NB4 (cell line): ENCODE measurements at places on chromosomes 16 and 17.

GRCh38 chr16:79835194-79835593 is 234.7 kb upstream of the MAF start:
- DNase-seq: no peak

- no peak for DNase-seq
Measured at GRCh38 chr17:58413684-58414083, 3.6 kb downstream of the RNF43 start.

- DNase-seq: no peak
Measured at GRCh38 chr16:19831678-19832077, 53.0 kb downstream of the GPRC5B start.

DNA sequence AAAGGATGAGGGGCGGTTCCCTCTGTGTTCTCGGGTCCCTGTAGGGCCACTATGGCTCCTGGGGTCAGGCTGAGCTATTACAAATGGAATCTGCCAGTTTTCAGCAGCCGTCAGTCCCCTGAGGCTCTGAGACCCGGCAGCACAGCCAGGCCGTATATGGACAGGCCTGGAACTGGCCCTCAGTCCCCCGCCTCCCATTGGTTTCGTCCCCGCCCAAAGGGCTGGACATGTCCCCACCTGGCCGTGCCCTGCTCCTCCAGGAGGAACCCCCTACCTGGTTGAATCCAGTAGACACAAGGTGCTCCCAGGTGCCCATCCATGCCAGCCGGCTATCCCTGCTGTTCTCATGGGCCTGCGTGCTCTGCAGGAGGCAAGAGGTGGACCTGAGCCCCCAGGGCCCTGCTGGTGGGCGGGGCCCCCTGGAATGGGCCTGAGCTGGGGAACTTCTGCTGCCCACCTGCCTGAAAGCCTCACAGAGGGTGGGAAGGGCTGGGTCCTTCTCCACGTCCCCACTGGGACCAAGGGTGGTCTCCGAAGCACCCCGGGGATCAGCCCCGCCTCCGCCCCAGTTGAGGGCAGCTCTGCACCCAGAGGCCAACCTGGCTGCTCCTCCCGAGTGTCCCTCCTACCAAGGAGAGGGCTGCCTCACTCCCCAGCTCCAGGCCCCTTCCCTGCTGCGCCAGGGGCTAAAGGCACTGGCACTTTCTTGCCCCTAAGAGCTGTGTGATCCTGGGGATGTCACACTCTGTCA is 16.8 kb downstream of the VASN start:
- no peak for DNase-seq

GRCh38 chr17:55898195-55898594 is 147.3 kb downstream of the PCTP start:
- DNase-seq: peak; percentile 90

DNA sequence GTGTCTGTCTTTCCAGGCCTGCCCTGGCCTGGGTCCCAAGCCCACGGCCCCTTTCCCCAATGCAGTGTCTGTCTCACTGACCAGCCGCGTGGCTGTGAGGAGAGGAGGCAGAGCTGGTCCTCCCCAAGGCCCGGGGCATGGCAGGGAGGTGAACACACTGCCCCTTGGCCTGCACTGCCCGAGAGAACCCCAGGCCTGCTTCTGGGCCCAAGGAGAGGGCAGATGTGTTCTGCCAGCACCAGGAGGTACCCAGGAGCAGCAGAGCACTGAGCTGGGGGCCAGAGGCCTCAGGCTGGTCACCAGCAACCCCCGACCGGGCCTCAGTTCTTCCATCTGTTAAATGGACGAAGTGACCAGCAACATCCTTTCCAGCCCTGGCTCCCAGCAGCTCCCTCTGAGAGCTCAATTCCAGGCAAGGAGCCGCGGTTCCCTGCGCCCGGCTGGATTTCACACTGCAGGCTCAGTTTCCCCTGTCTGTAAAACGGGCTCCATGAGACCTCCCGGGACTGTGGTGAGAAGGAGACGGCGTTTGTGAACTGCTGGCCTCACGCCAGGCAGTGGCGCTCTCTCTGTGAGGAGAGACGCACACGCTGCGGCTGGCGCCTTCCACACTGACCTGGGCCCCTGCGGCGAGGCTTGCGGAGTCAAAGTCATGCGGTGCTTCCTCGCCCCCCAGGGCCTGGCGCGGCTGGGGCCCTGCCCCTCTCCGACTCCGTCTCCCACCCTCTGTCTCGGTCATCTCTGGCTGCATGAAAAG is 8.1 kb upstream of the ZFPM1 start:
- peak; percentile 70 for DNase-seq

DNA sequence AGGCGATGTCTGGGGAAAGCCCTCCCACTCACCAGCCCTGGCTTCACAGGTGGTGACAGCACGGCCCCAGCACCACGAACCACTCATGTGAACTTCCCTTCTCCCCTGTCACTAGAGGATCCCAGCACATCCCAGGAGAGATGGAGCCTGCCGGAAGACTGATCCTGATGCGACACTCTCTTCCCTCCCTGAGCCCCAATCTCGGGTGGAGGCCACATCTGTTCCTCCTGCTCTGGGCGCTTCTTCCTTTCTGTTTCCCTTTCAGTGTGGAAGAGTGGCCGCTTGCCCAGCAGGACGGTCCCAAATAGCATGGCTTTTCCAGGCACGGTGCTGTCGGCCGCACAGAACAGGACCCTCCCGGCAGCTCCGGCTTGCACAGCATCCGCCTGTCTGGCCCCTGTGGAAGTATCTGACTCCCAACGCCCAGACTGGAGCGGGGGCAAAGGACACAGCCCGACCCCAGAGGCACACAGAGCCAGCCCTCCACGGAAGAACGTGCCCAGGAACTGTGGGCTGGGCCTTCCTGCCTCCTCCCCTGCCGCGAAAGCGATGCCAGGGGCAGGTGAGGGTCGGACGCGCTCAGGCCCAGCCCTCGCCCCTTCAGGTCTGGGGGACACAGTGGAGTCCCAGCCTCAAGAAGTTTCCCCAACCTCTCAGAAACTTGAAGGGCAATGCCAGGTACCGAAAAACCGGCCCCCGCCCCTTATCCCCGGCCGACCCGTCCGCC is 37.6 kb downstream of the CBFA2T3 start:
- DNase-seq: no peak

DNA sequence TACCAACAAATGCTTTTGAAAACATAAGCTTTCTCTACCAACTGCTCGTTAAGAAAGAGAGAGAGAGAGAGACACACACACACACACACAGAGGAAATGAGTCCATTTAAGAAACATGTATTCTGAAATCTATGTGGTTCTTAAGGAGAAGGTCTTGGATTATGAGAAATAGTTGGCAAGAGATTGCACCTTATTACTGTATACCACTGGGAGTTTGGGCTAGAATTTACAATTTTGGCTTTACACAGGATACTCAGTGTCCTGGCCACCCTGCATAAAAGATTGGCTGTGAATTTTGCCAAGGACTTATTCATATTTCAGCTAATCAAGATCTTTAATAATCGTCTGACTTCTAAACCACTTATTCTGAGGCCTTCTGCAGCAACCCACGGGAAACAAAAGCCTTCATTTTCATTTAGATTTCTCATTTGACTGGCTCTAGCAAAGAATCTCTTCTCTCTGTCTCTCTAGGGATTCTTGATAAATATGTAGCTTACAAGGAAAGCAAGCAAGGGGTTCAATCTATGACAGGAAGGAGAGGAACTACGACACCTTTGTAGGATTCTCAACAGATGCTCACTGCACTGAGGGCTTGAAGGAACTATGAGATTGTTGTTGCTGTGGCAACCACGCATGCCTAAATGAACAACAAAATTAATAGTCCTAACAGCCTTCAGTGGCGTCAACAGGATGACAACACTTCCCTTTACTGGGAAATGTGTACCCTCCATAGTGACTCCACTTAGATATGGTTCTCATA is 75.3 kb upstream of the GNAO1 start:
- DNase-seq: no peak

- no peak for DNase-seq
Measured at GRCh38 chr16:8251298-8251697, 339.0 kb downstream of the TMEM114 start.

DNA sequence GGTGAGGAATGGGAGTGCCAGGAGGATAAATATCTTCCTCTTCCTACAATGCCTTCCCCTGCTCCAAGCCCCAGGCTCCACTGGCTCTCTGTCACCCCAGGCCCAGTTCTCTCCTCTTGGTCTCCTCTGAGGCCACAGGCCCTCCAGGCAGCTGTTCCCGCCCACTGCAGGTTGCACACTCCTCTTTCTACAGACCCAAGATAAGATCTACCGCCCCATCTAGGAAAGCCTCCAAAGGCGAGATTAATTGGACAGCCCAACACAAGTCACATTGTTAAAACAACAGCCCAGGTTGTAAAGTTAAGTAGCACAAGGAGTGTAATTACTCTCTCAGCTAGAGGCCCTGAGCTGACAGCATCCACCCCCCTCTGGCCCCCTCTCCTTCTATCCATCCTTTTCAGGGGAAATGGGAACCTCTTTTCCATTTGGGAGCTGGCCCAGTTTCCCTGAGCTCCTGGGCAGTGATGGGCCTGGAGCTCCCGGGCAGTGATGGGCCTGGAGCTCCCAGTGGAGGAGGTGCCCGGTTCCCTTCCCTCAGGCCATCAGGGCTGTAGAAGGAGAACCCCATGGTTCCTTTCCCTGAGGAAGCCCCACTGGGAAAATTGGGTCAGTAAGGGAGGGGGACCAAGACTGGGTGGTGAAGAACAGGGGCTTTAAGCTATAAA is 7.3 kb downstream of the DLX4 start:
- DNase-seq: peak; percentile 74

GRCh38 chr16:6249863-6250262 is 1082.8 kb upstream of the RBFOX1 start:
- no peak for DNase-seq

GRCh38 chr17:39591958-39592954 is 15.5 kb downstream of the NEUROD2 start:
- DNase-seq: peak; percentile 62

DNA sequence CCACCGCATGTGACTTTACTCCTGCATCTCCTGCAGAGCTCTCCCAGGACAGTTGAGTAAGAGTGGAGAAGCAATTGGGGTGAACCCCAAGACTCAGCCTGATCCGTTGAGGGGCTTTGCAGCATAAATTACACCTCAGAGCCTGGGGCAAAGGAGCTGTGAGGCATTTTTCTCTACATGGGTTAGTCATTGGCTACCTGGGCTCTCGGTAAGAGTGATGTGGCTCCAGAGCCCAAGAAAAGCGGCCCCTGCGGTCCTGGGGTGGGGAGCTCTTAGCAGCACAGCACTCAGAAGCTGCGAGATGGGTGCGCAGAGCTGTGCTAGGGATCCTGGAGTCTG is 40.4 kb upstream of the C16orf78 start:
- DNase-seq: no peak

GRCh38 chr17:37144075-37144701 is 195.4 kb downstream of the AATF start:
- DNase-seq: no peak

DNA sequence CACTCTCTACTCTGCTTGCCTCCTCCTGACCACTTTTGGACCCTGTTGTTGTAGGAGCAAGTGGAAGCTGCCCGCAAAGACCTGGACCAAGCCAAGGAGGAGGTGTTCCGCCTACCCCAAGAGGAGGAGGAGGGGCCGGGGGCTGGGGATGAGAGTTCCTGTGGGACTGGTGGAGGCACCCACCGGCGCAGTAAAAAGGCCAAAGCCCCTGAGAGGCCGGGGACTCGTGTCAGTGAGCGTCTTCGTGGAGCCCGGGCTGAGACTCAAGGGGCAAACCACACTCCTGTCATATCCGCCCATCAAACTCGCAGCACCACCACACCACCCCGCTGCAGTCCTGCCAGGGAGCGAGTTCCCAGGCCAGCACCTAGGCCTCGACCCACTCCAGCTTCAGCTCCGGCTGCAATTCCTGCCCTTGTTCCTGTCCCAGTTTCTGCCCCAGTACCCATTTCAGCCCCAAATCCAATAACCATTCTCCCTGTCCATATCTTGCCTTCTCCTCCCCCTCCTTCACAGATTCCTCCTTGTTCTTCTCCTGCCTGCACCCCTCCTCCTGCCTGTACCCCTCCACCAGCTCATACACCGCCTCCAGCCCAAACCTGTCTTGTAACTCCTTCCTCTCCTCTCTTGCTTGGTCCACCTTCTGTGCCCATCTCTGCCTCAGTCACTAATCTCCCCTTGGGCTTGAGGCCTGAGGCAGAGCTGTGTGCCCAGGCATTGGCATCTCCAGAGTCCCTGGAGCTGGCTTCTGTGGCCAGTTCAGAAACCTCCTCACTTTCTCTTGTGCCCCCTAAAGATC is 11.0 kb upstream of the PHKG2 start:
- no peak for DNase-seq

DNA sequence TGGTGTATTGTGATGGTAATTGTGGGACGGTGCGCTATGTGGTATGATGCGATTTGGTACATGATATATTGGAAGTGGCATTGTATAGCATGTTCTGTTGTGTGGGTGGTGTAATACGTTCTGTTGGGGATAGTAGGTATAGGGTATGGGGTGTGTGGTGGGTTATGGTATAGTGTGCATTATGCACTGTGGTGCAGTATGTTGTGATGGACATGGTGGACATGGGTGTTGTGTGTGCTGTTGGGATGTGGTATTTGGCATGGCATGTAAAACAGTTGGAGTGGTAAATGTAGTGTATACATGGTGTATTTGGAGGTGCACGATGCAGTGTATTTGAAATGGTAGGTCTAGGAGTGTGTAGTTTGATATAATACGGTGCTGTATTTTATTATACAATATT is 170.6 kb upstream of the CNTNAP4 start:
- DNase-seq: no peak

DNA sequence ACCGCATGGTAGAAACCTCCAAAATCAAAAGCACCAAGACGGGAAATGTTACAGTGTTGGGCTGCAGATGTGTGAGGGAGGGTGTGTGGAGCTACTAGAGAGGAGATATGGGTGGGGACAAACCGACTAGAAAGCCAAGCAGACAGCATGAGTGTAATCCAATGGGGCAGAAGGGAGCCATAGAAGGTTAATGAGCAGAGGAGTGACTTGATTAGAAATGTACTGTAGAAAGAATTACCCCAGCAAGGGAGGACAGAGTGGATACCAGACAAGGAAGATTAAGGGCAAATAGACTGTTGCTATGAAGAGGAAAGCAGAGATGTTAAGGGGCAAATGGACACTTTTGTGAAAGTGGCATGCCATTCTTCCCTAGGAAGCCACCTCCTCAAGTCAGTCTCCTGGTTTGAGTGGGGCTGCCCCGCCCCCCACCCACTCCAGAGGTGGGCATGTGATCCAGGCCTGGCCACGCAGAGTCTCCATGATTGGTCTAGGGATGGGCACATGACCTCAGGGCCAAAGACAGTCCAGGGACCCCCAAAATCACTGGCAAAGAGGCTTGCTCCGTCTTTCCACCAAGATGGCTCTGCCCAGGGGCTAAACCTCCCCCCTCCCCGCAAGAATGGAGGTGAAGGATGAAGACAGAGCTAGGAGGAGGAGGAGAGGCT is 4.3 kb downstream of the COTL1 start:
- no peak for DNase-seq
